Iris pigment epithelial cell (primary cell): ENCODE measurements at places on chromosomes 11 and 22.

DNA sequence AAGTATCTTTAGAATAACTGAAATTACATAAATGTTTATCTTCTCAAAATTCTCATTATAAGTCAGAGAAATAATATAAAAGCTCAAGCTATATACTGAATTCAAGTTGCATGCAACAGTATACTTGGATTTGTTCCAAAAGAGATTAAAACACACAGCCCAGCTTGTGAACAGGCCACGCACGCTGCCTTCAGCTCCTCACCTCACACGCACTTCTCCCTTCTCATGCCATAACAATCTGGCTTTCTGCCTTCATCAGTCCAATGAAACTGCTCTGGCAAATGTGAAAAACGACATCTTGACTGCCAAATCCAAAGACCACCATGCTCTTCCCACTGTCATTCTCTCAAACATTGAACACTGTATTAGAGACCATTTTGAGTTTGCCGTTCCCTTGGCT, 22.1 kb downstream of the ATP6V1E1 start:
- DNase-seq: peak; percentile 26

DNA sequence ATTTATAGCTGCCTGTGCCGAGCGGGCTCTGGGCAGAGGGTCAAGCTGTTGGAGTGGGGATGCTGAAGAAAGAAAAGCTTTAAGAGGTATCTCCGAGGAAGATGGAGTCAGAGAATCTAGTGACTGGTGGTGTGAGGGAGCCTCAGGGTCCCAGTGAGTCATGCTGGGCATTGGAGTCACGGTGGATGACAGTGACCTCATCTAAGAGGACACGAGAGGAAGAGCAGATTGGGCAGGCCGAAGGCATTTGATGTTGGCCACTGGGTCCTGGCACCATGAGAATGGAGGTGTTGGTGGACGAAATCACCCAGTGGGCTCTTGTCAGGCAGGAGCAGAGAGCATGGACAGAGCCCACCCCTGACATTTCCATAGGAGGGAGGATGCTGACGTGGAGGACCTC, 68.4 kb downstream of the TBC1D22A start:
- DNase-seq: no peak

- peak; percentile 25 for DNase-seq
These were observed 22.7 kb upstream of the P2RY2 start for GRCh38 chr11:73195191-73196007.

GRCh38 chr22:21980547-21980946, 2.0 kb downstream of the TOP3B start:
- no peak for DNase-seq

DNA sequence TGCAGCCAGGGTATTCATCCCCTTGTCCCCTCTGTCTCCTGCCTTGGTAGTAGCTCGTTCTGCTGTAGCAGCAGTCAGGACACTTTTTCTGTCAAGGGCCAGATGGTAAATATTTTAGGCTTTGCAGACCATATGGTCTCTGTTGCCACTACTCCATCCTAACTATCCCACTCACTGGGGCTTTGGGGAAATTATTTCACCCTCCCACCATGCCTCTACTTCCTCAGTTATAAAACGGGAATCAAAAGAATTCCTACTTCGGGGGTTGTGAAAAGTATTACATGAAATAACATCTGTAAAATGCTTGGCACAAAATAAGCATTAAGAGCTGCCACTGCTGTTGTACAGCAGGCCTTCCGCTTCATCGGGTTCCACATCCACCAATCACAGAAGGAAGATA, 89.9 kb upstream of the LDLRAD3 start:
- no peak for DNase-seq

- DNase-seq: no peak
These were observed 34.0 kb downstream of the UQCR10 start for GRCh38 chr22:29801153-29801552.

DNA sequence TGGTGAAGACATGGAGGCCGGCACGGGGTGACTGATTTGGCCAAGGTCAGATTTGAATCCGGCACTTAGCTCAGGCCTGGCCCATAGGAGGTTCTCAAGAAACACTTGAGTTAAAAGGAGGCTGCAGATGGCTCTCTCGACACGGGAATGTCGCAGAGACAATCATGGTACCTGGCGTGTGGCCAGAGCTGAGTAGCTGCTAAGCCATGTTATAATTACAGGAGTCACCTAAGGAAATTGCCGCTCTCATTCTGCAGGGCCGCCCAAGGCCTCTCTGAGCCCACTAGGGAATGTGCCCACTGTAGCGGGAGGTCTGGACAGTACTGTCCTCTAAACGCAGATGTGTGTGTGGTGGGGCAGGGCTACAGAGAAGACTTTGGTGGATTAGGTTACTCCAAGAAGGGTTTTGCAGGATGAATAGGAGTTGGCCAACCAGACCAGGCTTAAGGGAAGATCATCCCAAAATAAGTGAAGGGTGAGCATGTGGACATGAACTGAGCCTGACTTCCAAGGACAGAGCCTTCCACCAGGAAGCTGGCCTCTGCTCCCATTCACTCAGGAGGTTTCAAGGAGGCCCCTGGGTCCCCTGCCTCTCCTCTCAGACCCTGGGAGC, 19.3 kb upstream of the PRR5 start:
- no peak for DNase-seq

DNA sequence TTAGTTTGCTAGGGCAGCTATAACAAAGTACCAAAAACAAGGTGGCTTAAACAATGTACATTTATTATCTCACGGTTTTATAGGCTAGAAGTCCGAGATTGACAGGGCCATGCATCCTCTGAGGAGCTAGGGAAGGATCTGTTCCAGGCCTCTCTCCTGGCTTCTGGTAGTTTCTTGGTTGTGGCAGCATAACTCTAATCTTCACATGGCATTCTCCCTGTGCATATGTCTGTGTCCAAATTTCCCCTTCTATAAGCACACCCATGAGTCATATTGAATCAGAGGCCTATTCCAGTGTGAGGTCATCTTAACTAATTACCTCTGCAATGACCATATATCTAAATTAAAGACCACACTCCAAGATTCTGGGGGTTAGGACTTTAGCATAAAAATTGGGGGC, 31.3 kb upstream of the MMP13 start:
- peak; percentile 66 for DNase-seq

DNA sequence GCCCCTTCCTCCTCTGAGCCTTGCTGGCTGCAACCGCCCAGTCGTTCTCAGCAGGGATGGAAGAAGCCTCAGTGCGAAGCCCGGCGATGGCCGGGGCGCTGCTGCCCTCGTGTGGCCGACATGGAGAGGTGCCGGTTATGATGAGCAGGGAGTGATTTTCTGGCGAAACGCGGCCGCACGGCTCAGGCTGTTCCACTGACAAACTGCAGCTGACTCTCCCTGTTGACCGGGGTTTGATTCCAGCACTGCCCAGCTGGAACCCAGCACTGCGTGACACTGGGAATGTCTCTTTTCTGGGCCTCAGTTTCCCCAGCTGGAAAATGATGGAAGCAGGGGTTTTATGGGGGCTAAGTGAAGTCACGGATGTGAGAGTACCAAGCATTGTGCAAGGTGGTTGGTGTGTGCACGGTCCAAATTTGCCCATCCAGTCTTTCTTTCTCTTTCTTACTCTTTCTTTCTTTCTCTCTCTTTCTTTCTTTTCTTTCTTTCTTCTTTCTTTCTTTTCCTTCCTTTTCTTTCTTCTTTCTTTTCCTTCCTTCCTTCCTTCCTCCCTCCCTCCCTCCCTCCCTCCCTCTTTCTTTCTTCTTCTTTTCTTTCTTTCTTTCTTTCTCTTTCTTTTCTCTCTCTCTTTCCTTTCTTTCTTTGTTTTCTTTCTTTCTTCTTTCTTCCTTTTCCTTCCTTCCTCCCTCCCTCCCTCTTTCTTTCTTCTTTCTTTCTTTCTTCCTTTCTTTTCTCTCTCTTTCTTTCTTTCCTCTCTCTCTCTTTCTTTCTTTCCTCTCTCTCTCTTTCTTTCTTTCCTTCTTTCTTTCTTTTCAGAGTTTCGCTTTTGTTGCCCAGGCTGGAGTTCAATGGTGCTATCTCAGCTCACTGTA, 25.8 kb upstream of the MPPED1 start:
- DNase-seq: peak; percentile 68

GRCh38 chr22:49351761-49352227, 475.9 kb downstream of the BRD1 start:
- DNase-seq: no peak

GRCh38 chr22:23683545-23683944, 7.3 kb upstream of the RGL4 start:
- no peak for DNase-seq

- no peak for DNase-seq
These were observed 128.7 kb downstream of the MN1 start for GRCh38 chr22:27672721-27673418.

- no peak for DNase-seq
These were observed 49.0 kb downstream of the RPUSD4 start for GRCh38 chr11:126162306-126163030.

GRCh38 chr11:88651556-88651955, 314.0 kb upstream of the CTSC start:
- DNase-seq: no peak

DNA sequence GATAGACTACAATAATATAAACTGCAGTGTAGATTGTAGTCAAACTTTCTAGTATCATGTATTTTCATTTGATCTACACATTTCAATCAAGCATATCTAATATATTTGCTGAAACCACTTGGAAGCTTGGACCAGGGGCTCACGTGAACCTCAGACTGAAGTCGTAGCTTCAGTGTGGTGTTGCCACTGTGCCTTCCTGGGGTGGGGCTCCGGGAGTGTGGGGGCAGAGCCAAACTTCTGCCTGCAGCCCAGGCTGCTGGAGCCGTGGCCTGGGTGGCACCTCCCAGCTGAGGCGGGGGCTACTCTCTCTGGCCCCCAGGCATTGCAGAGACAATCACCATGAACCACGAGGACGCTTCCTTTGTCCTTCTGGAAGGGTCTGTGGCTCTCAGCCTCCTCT, 36.3 kb upstream of the IGSF9B start:
- DNase-seq: no peak

- peak; percentile 38 for DNase-seq
These were observed 21.6 kb downstream of the ANO1 start for GRCh38 chr11:70099578-70100279.

DNA sequence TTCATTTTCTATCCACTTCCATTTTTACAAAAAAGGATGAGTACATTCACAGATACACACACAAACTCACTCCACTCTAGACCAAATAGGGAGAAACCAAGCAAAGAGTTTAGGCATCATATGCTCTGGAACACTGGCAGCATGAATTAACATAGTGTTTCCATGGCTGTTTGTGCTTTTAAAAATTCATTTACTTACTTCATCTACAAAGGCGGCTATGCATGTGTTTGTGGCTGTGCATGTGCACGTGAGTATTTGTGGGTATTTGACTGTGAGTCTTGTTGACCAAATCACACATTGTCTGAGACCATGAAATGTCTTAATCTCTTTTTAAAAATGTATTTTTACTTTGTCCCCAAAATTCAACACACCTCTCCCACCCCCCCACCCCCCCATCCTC, 203.0 kb upstream of the SESN3 start:
- DNase-seq: no peak

DNA sequence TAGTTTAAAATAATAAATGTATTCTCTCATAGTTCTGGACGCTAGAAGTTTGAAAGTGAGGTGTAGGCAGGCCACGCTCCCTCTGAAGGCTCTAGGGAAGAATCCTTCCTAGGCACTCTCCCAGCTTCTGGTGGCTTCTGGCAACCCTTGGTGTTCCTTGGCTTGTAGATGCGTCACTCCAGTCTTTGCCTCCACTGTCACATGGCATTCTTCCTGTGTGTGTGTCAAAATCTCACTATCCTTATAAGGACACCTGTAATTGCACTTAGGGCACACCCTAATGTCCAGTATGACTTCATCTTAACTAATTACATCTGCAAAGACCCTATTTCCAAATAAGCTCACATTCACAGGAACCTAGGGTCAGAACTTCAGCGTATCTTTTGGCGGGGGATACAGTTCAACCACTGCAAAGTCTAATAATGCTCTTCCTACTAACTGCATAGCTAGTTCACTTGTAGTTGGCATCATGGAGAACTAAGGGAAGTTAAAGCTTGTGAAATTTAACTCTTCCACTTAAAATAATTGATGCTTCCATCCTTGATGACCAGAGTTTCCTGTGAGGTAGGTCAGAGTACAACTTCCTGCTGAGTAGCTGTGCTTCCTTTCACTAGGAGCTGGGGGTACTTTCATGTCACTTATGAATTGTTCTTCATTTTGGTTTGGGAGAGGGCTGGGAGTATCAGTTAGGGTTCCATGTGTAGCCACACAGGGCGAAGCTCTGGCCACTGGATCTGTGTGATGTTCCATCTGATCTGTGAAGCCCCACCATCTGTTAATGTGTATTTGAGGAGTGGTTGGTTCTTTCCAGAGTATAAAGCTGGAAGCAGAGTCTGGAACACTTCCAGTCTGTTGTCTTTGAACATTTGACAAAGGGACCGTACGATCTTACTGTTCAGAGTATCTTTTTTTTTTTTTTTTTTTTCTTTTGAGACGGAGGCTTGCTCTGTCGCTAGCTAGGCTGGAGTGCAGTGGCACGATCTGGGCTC, 10.5 kb downstream of the YWHAH start:
- no peak for DNase-seq

DNA sequence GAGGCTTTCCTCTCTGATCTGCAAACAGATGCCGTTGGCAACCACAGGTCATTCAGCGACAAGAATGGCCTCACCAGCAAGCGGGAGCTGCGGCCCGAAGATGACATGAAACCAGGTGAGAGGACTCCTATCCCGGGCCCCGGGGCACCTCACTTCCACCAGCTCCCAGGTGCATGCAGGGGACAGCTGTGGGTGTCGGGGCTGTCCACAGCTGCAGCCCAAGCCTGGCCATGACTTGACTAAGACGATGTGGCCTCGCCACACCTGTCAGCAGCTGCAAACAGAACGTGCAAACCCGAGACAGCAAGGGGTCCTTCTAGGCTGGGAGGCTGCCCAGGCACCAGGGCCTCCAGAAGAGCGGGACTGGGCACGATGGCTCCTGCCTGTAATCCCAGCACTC, 3.6 kb downstream of the GAL start:
- DNase-seq: no peak

GRCh38 chr11:105361651-105362050, 222.1 kb upstream of the CARD18 start:
- DNase-seq: peak; percentile 1

- DNase-seq: peak; percentile 25
These were observed 243.6 kb upstream of the LUZP2 start for GRCh38 chr11:24253237-24253760.

- peak; percentile 93 for DNase-seq
These were observed 55.9 kb downstream of the ZC3H12C start for GRCh38 chr11:110148775-110149744.

GRCh38 chr11:45410391-45411227, 124.5 kb upstream of the SYT13 start:
- no peak for DNase-seq

- peak; percentile 32 for DNase-seq
These were observed 2.7 kb downstream of the ZNF74 start for GRCh38 chr22:20396639-20397038.
